ENCODE measurements at places on chromosomes 13 and 19.

GRCh38 chr13:100552755-100553154, 35.8 kb downstream of the GGACT start:
- no peak for DNase-seq

GRCh38 chr19:6064336-6065073, 45.8 kb downstream of the RFX2 start:
- DNase-seq = no peak

- no peak for DNase-seq
Measured at GRCh38 chr13:110070046-110070445, 236.9 kb downstream of the COL4A1 start.

GRCh38 chr19:5974721-5975387, 3.1 kb downstream of the RANBP3 start:
- no peak for DNase-seq
